ENCODE measurements at places on chromosomes 5 and 9. TPM values are rescaled to one million over a fixed set of nuclear protein-coding genes. Genes with fewer than 3 reads are reported as not detected.

Gene LEAP2
- 1.1 TPM for total RNA-seq

Gene FOXD4
- total RNA-seq = not detected

Gene SLC6A7
- total RNA-seq = not detected

Gene POU5F2
- 0.60 TPM for total RNA-seq

Gene C5orf52
- total RNA-seq = not detected

Gene GPX8
- total RNA-seq = 21.8 TPM

Gene IFNA2
- total RNA-seq = not detected

Gene CCNO
- 0.16 TPM for total RNA-seq

Gene CARTPT
- not detected for total RNA-seq

Gene IL13
- not detected for total RNA-seq

Gene AK8
- total RNA-seq = 0.32 TPM

Gene LHX6
- total RNA-seq = 11.3 TPM

Gene GFM2
- 24.8 TPM for total RNA-seq

Gene NEURL1B
- total RNA-seq = 33.6 TPM

Gene ANKRD18B
- 1.1 TPM for total RNA-seq

Gene ADAMTSL2
- 16.7 TPM for total RNA-seq

Gene NIPAL4
- total RNA-seq = 0.12 TPM

Gene TMEM215
- not detected for total RNA-seq

Gene CAMK2A
- total RNA-seq = 10.8 TPM

Gene RNF20
- 39.8 TPM for total RNA-seq

Gene SPATA31E1
- total RNA-seq = not detected

Gene DIPK1B
- 35.2 TPM for total RNA-seq

Gene SOX30
- total RNA-seq = 0.44 TPM

Gene PCDHA7
- not detected for total RNA-seq

Gene SCGB3A2
- total RNA-seq = not detected

Gene FREM1
- 1.8 TPM for total RNA-seq

Gene FST
- total RNA-seq = 10.5 TPM

Gene KIF4B
- not detected for total RNA-seq

Gene PPP3R2
- not detected for total RNA-seq

Gene LCN15
- total RNA-seq = 0.41 TPM

Gene CTXN3
- total RNA-seq = not detected

Gene CBY3
- total RNA-seq = not detected

Gene CDHR2
- 0.29 TPM for total RNA-seq

Gene MELK
- total RNA-seq = 0.10 TPM

Gene PCDHGA1
- total RNA-seq = 1.4 TPM

Gene SLC6A18
- total RNA-seq = not detected

Gene NUTM2F
- not detected for total RNA-seq

Gene CDH18
- not detected for total RNA-seq

Gene HTR1A
- not detected for total RNA-seq

Gene HACD4
- total RNA-seq = 2.1 TPM

Gene ASS1
- total RNA-seq = 95.0 TPM

Gene LCN1
- 2.0 TPM for total RNA-seq

Gene FBP1
- 3.4 TPM for total RNA-seq

Gene MARCHF11
- 2.5 TPM for total RNA-seq

Gene SPATA31A3
- not detected for total RNA-seq

Gene PLAC8L1
- 0.62 TPM for total RNA-seq

Gene BBLN
- total RNA-seq = 45.3 TPM

Gene GLRA1
- not detected for total RNA-seq

Gene GTF2H2C
- total RNA-seq = 14.6 TPM

Gene IL33
- total RNA-seq = 44.3 TPM

Gene PLPP7
- 82.7 TPM for total RNA-seq

Measured in left cardiac atrium (tissue), 4 donors.